ENCODE measurements at places on chromosomes 12 and 14.

DNA sequence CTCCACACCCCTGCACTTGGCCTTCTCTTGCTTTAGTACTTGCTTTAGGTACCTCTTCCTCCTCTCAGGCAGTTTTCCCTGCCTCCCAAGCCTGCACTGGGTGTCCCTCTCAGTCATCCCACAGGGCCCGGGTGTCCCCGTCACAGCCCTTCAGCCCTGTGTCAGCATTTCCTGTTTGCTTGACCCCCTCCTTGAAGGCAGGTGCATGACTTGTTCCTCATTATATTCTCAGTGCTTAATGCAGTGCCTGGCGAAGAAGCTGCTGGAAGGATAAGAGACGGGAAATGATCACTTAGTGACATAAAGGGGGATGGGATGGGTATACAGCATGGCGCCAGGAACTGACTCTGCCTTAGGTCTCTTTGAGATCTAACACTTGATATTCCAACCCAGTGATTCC is 61.5 kb downstream of the IQSEC3 start:
- no peak for DNase-seq

DNA sequence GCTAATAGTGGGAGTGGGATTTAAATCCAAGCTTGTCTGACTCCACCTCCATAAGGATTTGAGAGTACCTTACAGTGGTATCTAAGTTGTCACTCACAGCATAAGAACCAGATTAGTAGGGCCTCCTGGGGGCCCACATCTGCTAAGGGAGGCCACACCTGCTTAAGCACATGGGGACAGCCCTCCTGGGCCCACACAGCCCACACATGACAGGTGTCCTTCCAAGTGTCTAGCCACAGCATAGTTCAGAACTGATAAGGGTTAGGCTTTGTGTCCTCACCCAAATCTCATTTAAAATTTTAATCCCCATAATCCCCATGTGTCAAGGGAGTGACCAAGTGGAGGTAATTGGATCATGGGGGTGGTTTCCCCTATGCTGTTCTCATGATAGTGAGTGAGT is 186.0 kb upstream of the HMGA2 start:
- DNase-seq, result no peak

DNA sequence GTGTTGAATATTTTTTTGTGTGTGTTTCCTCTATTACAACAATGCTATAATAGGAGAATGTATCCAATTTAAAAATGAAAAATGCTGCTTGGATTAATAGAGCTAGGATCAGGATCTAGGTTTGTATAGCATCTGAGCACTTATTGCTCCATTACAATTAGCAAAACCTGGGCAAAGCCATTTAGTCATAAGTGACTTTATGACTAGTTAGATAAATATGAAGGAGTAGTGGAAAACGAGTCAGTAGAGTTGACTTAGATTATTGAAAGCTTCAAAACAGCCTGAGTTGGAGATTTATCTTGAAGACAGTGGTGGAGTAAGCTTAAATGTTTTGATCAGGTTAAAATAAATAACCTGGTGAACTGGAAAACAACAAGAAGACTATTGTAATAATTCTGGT is 2.8 kb downstream of the MED21 start:
- no peak for DNase-seq

- DNase-seq, result no peak
Measured at GRCh38 chr12:4960030-4960429, 50.3 kb downstream of the KCNA1 start.

Measured in liver (tissue), 10 donors.